ENCODE measurements at places on chromosomes 2 and 18.

GRCh38 chr2:28030600-28030999 lies 140.1 kb downstream of the BABAM2 start:
- DNase-seq, result no peak

GRCh38 chr18:36141576-36141975 lies 11.9 kb downstream of the ELP2 start:
- DNase-seq, result no peak

GRCh38 chr2:28721601-28722191 lies 29.9 kb upstream of the PPP1CB start:
- DNase-seq, result no peak

DNA sequence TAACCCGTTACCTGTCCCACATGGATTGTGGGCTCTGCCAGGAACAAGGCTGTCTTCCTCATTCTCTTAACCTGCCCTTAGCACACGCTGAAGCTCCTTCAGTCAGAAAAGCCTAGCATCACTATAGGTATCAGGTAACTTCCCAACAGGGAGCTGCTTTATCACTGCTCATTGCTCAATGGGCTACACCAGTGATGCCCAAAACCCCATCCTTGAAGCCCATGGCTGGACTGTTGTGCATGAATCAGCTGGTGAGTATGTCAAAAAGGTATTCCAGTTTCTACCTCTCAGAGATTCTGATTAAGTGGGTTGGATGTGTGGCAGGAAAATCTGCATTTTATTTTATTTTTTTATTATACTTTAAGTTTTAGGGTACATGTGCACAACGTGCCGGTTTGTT lies 362.2 kb downstream of the LRATD1 start:
- DNase-seq, result no peak
